ENCODE measurements at places on chromosomes 2 and 18.
A peak's percentile ranks its signal among the peaks of the same experiment; 100 is the strongest.

- DNase-seq: no peak
Observed at GRCh38 chr2:132276571-132276981, 114.8 kb upstream of the ANKRD30BL start.

- no peak for DNase-seq
Observed at GRCh38 chr2:169860149-169860548, 32.9 kb downstream of the UBR3 start.

- no peak for DNase-seq
Observed at GRCh38 chr2:126678269-126679065, 22.5 kb downstream of the GYPC start.

DNA sequence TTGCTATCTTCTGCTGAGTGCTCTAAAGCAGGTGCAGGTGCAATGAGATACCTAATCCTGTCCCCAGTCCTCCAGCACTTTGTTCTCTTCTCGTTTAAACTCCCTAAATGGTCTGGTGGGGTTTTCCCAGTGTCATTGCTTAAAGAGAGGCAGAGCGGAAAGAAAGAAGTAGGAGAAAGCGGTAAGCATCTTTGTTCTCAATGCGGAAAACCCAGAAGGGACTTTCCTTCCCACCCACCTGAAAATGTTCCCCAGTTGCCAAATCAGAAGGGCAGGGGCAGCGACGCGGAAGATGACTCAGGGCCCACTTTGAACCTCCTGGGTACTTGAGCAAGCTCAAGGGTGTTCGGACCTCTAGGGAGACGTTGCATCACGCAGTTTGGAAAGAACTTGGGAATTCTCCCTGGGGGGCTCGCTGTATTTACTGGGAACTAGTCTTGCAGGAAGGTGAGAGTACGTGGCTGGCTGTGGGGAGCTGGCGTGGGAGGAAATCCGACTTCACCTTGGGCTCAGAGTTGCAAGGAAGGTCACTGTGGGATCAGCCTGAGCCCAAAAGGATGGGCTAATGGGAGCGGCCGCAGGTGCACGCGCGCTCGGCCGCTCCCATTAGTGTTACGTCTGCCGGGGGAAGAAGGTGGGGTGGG, 589 bp upstream of the SGPP2 start:
- DNase-seq: no peak

DNA sequence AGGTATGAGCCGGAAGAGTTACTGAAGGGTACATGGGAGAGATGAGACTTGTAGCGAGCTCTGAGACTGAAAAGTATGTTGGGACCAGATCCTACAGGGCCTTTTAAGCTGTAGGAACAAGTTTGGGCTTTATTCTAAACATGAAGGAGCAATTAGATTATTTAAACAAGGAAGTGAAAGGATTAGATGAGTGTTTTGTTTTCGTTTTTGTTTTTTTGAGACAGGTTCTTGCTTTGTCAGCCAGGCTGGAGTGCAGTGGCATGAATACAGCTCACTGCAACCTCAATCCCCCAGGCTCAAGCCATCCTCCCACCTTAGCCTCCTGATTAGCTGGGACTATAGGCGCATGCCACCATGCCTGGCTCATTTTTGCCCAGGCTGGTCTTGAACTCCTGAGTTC, 110.7 kb downstream of the C1D start:
- DNase-seq: no peak

DNA sequence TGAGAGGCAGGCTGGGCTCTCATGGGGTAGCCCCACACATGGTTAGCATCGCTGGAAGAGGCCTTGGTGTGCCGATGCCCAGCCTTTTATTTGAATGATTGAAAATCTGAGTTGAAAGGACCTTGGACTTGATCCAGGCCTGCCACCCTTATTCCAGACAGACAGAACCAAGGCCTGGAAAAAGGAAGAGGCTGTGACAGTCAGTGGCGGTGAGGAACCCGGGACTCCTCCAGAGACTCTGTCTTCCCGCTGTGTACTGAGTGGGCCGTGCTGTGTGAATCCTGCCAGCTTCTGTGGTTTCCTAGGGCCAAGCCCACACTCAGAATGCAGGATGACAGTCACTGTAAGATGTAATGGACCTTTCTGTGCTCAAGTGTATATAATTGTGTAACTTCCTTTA, 218.5 kb downstream of the LDLRAD4 start:
- no peak for DNase-seq

- no peak for DNase-seq
Observed at GRCh38 chr2:129375632-129376425, 603.6 kb upstream of the RAB6C start.

GRCh38 chr2:18603854-18604530, 14.6 kb upstream of the NT5C1B start:
- DNase-seq: no peak

DNA sequence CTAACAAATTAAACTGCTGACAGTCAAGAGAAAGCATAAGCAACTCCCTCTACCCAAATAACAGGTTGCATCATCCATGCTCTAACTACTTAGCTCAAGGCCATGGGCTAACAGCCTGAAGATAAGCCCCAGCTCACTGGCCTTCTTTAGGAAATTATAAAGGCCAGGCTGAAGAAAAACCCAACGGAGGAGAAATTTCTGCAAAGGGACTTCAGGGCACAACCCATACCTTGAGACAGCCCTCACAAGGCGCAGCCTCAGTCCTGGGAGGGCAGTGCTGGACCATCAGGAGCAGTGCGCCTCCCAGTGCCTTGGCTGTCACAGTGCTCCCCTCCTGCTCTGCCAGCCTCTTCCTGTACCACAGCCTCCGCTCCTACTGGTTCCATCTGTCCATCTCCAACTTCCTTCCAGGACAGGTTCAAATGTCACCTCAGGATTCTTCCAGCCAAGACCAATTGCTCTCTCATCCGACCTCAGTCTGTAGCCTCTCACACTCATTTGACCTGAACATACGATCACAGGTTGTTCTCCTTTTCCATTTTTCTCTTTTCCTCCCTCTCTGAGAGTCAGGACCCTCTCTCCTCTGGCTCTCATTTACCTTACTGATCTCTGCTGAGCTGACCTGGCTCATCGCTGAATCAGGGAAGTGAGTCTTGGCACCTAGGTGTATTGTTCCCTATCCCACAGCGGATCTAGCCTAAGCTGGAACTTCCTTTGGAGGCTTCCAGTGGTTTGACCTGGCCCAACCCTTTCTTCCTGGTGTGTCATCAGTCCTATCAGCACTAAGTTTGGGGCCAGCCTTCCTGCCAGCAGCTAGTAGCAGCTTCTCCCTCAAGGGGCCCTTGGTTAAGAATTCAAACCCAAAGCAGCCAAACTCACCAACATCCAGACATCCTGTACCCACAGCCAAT, 1.9 kb downstream of the MCFD2 start:
- DNase-seq: peak; percentile 57

Data from 8988T (cell line).